ENCODE measurements at places on chromosomes 5 and 9.

- DNase-seq: no peak
These were observed 43.1 kb downstream of the RALGPS1 start for GRCh38 chr9:126957687-126958053.

GRCh38 chr5:1205255-1206180, 4.1 kb downstream of the SLC6A19 start:
- DNase-seq: no peak

DNA sequence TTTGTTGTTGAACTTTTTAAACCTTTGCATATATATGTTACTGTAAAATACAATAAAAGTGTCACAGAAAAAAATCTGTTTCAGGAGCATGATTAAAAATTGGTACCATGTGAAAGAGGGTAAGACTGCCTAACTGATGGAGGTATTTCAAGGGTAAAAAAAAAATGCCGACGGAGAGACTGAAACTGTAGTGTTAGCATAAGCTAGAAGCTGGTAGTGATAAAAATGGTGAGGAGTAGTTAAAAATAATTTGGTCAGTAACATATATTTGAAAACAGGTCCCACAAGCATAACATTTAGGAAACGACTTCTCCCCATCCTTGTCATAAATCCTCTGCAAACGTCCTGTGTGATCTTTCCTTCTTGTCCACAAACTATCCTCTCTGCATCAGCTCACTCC, 64.7 kb downstream of the MEF2C start:
- DNase-seq: no peak

DNA sequence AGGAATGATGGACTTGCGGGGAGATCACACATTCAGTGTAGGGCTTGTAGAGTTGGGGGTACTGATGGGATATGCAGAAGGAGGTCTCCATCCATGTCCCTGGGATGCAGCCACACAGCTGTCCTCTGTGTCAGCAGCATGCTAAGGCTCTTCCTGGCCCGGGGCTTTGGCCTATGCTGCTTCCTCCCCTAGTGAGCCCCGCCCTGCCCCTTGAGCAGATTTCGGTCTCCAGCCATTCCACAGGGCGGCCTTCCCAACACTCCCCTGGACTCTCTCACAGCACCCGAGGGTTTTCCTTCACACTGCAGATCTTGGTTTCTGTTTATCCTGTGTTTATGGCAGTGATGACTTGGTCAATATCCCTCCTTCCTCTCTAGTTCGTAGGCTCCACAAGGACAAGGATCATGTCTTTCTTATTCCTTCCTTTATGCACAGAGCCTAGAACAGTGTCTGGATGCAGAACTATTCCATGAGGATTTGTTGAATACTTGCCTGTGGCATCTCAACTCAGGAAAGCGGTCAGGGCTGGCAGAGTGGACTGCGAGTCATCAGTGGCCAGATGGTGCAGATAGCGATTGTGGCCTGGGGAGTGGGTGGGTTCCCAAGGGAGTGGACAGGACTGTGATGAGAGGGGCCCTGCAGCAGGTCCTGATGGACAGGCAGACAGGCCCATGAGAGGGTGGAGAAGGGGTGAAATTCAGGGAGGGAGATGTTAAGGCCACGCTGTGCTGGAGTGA, 114.2 kb downstream of the RGS3 start:
- no peak for DNase-seq

DNA sequence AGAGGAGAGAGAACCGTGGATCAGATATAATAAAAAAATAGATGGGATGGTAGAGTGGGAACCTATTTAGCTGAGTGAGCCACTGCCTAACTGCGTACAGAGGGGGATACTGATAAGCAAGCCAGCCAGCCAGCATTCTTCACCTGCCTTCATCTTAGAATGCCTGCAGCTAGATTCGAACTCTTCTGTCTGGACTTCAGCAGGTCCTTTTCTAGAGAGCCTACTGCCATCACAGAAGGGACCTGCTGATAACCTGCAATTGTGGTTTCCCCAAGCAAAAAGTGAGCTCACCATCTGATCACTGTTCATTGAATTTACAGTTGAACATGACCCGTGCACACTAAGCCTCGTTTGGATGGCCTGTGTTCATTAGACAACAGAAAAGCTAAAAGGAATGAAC, 109.4 kb downstream of the CDC42SE2 start:
- no peak for DNase-seq

- DNase-seq: no peak
These were observed 19.8 kb downstream of the SLC6A18 start for GRCh38 chr5:1244976-1245375.

DNA sequence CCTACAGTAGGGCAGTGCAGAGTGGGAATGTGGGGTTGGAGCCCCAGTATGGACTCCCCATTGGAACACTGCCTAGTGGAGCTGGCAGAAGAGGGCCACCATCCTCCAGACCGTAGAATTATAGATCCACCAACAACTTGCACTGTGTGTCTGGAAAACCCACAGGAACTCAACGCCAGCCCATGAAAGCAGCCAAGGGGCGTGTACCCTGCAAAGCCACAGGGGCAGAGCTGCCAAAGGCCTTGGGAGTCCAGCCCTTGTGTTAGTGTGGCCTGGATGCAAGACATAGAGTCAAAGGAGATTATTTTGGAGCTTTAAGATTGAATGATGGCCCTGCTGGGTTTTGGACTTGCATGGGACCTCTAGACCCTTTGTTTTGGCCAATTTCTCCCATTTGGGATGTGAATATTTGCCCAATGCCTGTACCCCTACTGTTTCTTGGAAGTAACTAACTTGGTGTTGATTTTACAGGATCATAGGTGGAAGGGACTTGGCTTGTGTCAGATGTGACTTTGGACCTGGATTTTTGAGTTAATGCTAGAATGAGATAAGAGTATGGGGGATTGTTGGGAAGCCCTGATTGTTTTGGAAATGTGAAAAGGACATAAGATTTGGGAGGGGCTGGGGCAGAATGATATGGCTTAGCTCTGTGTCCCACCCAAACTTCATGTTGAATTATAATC, 266.8 kb downstream of the SEMA5A start:
- DNase-seq: no peak

DNA sequence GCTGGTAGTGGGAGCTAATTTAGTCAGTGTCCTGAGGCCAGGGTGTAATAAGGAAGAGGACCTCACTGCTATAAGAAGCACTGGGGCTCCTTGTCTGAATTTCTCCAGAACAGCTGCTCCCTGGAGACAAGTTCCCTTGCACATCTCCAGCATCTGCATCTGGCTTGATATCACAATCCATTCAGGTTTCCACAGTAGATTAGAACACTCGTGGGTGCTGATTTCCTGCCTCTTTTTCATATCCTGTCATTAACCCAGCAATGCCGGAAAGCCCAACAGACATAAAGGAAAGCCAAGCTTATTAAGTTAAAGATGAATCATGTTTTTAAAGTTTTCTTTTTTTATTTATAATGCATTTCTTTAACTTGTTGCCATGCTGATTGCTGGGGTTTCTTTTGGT, 232.3 kb upstream of the WWC1 start:
- no peak for DNase-seq

- DNase-seq: no peak
These were observed 83.1 kb downstream of the MSX2 start for GRCh38 chr5:174807471-174807870.

DNA sequence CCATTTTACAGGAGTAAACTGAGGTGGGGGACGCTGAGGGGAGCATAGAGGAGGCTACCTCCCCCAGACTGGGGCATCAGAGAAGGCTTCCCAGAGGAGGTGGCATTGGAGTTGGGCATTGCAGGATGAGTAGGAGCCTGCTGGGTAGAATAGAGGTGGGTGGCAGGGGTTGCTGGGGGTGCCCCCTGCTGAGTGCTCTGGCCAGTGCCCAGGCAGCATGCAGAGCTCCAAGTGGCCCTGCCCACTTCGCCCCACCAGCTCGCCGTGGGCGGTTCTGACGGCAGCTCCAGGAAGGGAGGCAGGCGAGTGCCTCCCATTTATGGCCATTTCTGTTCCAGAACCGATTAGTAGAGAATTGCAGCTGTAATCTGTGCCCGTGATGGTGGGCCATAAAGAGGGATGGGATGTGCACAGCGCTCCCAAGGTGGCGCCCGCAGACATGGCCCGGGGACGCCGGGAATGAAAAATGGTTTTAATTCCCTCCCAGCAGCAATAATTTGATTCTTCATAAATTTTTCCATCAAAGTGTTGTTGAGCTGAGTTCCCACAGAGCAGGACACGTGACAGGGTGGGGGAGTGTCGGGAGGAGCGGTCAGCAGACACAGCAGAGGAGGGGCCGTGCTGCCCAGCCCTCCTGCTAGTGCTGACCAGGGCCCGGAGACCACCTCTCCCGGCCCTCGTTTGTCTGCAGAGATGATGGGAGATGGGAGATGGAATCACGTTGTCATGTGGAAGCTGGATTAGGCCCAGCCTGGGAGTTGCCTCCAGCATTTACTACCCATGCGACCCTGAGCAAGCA, 75.5 kb downstream of the LMX1B start:
- DNase-seq: no peak

DNA sequence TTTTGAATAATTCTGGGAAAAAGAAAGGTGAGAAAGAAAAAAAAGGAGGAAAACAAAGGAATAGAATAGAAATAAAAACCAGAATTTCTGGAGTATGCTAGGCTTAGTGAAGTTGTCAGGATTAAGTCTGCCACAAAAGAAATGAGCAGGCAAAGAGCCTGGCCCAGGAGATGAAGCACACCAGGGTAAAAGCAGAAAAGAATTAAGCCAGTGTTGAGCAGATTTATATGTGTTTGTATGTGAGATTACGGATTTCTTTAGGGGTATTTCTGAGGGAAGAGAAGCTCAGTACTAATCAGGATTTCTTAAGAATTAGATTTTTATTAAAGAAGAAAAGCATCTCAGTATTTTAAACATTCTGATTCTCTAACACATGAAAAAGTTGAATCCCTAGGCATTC, 74.5 kb downstream of the MRPS27 start:
- no peak for DNase-seq

Data from left renal cortex interstitium (tissue), 4 donors.